ENCODE measurements at places on chromosomes 2 and 18. TPM values are rescaled to one million over a fixed set of nuclear protein-coding genes. Genes with fewer than 3 reads are reported as not detected.

DNA sequence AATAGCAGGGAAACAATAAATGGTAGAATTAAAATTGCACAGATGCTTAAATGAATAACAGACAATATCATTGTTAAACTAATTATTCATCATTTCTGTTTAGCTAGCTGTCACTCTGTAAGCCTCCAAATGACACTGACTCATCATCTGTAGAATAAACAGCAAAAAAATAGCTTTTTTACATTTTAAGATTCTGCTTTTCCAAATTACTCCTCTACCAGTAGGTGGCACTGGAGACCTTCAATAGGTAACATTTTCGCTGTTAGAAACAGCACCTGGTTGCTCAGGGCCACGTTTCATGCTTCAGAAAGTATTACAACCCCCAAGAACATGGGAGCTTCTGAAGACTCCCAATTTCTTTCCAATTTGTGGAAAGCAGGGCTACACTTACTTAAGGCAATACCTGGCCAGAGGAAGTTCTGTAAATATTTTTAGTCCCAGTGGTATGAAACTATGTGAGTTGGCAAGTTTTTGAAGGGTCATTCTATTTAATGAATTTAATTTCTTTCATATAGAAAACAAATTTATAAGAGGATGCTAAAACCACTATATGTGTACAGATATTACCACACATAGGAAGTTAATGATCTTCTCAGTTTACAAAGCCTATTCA is 45.4 kb downstream of the TTN start:
- H3K36me3 ChIP-seq, result no peaks in the 10 kb centered on the region
- no peak overlapping the region for H3K27ac ChIP-seq
- no peaks in the 10 kb centered on the region for H3K27me3 ChIP-seq

GRCh38 chr18:36340246-36340645 is 42.7 kb downstream of the FHOD3 start:
- no peaks in the 10 kb centered on the region for H3K27me3 ChIP-seq
- H3K27ac ChIP-seq, result no peak overlapping the region
- H3K4me1 ChIP-seq, result no peaks in the 10 kb centered on the region
- no peaks in the 10 kb centered on the region for H3K36me3 ChIP-seq
- H3K4me3 ChIP-seq, result no peak overlapping the region
- no peak for DNase-seq

DNA sequence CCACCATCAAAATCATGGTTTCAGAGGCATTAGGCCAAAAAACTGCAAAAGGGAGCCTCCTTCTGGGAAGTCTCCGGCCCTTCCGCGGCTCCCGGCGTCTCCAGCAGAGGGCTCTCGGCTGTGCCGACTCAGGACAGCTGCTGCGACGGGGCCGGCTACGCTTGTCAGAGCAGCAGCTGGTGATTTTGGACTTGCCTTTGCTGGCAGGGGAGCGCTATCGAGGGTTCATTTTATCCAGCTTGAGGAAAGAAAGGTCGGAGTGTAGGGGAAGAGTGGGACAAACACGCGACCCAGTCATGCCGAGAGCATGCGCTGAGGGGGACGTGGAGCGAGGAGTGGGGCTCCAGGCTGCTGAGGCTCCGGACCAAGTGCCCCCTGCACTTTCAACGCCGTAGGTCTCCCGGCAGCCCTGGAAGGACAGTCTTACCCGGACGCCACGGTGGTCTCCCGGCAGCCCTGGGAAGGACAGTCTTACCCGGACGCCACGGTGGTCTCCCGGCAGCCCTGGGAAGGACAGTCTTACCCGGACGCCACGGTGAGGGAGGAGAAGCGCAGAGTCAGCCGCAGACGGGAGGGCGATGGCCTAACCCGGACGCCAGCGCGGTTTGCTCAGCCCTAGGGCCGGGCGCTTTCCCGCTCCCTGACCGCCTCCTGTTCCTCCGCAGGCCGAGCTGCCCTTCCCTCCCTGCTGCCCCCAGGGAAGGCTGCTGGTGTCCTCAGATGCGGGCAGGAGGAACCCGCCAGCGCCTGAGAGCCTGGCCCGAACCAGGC is 21.7 kb downstream of the DDX18 start:
- peak; percentile 57 for DNase-seq
- H3K36me3 ChIP-seq, result no peaks in the 10 kb centered on the region
- H3K27me3 ChIP-seq, result no peaks in the 10 kb centered on the region
- no peak overlapping the region for H3K27ac ChIP-seq

DNA sequence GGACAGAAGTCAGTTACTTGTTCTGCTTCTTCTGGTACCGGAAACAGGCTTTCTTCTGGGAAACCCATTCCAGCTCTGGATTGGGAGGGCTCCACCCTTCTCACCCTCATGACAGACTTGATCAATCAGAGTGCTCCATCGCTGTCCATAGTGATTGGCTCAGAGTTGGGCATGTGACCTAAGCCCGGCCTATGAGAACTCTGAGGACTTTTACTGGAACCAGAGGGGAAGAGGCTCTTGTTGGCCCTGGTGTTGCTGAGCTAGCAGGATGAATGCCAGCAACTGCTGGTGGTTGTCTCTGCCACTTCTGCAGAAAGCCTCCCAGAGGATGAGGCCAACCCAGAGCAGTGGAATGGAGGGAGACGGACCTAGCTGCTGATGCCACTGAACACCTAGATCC is 33.3 kb downstream of the TMEM37 start:
- no peak for DNase-seq
- H3K4me3 ChIP-seq, result no peak overlapping the region
- no peak overlapping the region for H3K27ac ChIP-seq
- no peaks in the 10 kb centered on the region for H3K36me3 ChIP-seq

- no peak overlapping the region for H3K27ac ChIP-seq
- H3K4me1 ChIP-seq, result no peaks in the 10 kb centered on the region
- peak; percentile 36 for DNase-seq
- no peaks in the 10 kb centered on the region for H3K36me3 ChIP-seq
These were observed 11.0 kb downstream of the PLA2R1 start for GRCh38 chr2:160051371-160051800.

CDK5R2 gene
- 1.1 TPM for total RNA-seq

CENPA gene
- 0.75 TPM for total RNA-seq

KCNJ13 gene
- not detected for total RNA-seq

FEV gene
- not detected for total RNA-seq

Measured in astrocyte (in vitro differentiated cells and primary cell).